ENCODE measurements at places on chromosomes 4 and X.

DNA sequence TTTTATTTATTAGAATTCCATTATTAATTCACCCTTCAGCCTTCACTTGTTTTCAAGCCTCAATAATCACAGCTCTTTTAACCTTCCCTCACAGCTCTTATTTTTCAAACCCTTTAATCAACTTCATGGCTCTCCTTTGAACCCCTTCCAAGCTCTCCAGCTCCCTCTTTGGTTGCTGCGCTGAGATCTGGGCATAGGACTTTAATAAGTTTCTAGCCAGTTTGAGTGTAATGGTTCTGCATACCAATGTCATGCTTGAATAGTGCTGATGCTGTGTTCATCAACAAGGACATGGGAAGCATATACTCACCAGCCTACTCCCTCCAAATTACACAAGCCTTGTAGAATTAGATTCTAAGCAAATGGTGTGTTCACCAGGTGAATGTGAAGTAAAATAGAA, 3.5 kb upstream of the RNF212 start:
- DNase-seq, result no peak

DNA sequence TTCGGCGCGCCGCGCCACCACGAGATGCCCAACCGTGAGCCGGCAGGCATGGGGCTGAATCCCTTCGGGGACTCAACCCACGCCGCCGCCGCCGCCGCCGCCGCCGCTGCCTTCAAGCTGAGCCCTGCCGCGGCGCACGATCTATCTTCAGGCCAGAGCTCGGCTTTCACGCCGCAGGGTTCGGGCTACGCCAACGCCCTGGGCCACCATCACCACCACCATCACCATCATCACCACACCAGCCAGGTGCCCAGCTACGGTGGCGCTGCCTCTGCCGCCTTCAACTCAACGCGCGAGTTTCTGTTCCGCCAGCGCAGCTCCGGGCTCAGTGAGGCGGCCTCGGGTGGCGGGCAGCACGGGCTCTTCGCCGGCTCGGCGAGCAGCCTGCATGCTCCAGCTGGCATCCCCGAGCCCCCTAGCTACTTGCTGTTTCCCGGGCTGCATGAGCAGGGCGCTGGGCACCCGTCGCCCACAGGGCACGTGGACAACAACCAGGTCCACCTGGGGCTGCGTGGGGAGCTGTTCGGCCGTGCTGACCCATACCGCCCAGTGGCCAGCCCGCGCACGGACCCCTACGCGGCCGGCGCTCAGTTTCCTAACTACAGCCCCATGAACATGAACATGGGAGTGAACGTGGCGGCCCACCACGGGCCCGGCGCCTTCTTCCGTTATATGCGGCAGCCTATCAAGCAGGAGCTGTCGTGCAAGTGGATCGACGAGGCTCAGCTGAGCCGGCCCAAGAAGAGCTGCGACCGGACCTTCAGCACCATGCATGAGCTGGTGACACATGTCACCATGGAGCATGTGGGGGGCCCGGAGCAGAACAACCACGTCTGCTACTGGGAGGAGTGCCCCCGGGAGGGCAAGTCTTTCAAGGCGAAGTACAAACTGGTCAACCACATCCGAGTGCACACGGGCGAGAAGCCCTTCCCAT, 1.1 kb downstream of the ZIC3 start:
- no peak for DNase-seq

GRCh38 chr4:23373261-23373660, 516.6 kb downstream of the PPARGC1A start:
- DNase-seq, result no peak

GRCh38 chrX:42143866-42144592, 220.7 kb upstream of the CASK start:
- DNase-seq, result no peak

- DNase-seq, result no peak
Observed at GRCh38 chr4:76374798-76375197, 46.1 kb downstream of the CCDC158 start.

DNA sequence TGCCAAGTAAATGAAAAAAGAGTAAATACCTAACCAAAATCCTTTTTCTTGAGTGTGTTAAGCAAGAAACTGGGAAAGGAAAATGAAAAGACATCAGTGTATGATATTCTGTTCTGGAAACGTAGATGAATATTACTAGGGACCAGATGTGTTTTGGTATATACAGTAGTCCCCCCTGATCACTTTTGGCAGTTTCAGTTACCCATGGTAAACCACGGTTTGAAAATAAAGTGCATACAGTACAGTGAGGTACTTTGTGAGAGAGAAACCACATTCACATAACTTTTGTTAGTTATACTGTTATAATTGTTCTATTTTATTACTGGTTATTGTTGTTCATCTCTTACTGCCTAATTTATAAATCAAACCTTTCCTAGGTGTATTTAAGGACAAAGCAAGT, 250.9 kb downstream of the TENM3 start:
- DNase-seq, result no peak

- DNase-seq, result no peak
Observed at GRCh38 chr4:10032625-10033024, 11.3 kb upstream of the SLC2A9 start.

DNA sequence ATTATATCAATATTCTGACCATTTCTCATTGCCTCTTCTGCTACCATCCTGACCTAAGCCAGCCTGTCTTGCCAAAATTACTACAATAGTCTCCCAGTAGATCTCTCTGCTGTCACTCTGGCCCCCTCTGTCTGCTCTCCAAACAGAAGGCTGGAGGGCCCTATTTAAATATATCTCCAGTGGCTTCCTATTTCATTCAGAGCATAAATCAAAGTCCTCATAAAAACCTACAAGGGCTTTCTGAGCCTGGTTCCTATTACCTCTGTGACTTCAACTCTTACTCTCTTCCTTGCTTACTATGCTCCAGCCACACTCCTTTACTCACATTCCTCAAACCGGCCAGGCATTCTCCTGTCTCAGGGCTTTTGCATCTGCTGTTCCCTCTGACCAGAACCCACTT, 19.0 kb downstream of the IGSF1 start:
- no peak for DNase-seq

GRCh38 chr4:121277194-121278105, 103.4 kb downstream of the QRFPR start:
- DNase-seq, result no peak

DNA sequence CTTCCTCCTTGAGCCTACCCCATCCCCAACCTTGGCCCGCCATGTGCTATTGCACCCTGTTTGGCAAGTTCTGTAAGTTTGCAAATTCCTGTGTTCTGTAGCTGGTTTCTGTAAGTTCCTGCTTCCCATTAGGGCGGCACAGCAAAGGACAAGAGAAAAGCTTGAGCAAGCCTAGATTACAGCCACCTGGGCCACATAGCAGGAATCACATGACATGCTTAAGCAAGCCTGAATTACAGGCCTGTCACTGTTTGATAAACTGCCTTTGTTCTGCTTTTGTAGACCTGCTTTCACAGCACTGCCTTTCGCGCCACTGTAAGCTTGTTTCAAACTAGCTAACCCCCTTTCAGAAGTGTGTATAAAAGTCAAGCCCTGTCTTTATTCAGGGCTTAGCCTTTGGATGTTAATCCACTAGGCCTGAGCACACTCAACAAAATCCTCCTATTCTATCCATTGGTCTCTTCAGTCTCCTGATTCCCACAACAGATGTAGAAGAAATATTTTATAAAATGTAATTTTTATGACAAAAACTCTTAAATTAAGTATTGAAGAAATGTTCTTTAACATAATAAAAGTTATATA, 906.8 kb upstream of the NDST4 start:
- DNase-seq, result no peak

DNA sequence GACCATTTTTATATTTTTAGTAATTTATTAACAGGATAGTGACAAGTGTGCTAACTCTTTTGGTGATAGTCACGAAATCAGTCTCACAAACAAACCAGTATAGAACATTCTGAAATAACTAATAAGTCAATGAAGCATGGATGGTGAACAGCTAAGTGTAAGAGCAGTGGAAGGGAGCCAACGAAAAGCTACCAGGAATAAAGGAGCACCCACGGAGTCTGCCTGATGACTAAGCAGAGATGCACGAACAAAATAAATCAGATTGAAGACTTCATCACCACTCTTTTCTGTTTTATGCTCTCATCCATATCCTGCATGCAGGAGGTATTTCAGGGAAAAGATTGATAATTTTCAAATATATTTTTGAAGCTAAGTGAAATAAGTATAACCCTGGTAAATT, 891.1 kb upstream of the HS3ST1 start:
- DNase-seq, result no peak

DNA sequence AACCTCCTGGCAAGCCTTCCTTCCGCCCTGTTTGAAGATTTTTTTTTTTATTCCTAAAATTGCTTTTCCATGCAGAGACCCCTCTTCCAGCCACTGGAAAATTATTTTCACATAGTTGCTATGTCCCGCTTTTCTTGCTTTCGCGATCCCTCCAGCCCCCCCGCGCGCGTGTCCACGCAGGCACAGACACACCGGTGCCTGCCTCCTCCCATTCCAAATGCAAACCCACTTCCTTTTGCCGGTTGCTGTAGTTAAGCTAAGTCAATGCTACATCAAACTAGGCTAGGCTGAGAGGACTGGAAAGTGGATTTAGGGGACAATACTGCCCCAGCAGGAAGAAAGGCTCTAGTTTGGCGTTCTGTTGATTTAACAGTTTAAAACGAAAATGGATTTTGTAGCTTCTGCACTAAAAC, 111.0 kb downstream of the DHX15 start:
- no peak for DNase-seq

GRCh38 chr4:119589165-119589564, 39.4 kb downstream of the PDE5A start:
- DNase-seq, result no peak

- no peak for DNase-seq
Observed at GRCh38 chr4:5142726-5143125, 91.4 kb downstream of the STK32B start.

DNA sequence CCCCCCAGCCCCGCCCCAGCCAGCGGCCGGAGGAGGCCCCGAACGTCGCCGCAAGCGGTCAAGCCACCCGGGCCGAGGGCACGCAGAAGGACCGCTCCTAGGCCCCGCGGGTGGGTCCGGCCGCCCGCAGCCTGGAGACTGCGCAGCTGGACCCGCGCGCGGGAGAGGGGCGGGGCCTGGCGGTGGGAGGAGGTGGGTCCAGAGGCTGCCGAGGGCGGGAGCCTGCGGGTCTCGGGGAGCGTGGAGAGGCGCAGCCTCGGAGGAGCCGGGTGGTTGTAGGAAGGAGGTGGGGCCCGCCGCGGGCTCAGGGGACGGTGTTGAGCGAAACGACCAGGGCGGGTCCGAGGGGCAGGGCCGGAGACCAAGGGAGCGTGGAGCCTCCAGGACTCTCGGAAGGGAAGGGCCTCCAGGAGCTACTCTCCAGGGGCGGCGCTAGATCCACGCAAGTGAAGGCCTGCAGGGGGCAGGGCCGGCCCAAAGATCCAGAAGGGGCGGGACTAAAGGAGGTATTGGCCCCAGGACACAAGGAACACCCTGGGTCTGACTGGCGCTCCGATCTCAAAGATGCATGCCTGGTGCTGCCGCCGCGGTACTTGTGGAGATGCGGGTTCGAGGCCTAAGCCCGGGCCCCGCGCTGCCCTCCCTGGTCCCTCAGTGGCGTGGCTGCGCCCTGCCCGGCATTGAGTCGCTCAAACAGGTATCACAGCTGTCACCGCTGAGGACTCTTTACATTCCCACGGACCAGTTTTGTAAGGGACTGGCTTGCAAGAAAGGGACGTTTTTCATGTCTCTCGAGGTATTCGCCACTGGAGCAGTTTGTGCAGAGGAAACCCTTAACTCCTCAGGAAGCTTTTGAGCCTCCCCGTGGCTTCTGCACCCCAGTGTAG, 5.9 kb downstream of the TIMM17B start:
- peak; percentile 47 for DNase-seq

GRCh38 chr4:151296227-151296626, 19.3 kb downstream of the PRSS48 start:
- no peak for DNase-seq

GRCh38 chr4:176300565-176300964, 19.2 kb upstream of the SPCS3 start:
- no peak for DNase-seq

- DNase-seq, result no peak
Observed at GRCh38 chrX:134634691-134635090, 23.6 kb downstream of the PLAC1 start.

DNA sequence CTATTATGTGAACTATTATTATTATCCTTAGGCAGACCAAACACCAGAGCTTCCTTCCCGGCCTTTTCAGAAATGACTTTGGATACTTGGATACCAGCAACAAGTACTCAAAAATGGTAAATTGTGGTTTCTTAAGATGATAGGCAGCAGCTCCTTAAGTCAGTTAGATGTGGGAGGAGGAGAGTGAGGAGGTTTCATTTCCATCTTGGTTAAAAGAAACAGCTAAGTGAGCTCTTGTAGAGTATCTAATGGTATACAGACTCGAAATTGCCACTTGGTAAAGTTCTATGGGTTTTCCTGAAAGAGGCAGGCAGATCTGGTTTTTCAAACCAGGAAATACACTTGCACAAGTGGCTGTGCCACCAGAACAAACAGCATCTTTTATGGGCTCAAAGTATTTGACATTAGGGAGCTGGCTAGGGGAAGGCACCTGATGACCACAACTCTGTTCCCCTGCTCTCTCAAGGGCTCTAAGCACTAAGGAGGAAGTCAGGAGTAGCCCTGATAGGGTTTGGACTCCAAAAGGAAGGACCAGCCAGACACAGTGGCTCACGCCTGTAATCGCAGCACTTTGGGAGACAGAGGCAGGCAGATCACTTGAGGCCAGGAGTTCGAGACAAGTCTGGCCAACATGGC, 130.9 kb downstream of the TMEM164 start:
- no peak for DNase-seq

GRCh38 chr4:39660045-39660444, 21.4 kb upstream of the SMIM14 start:
- no peak for DNase-seq

- no peak for DNase-seq
Observed at GRCh38 chr4:38832624-38833528, 23.7 kb downstream of the TLR6 start.

GRCh38 chr4:136112116-136112515, 1420.2 kb downstream of the PCDH18 start:
- DNase-seq, result no peak

DNA sequence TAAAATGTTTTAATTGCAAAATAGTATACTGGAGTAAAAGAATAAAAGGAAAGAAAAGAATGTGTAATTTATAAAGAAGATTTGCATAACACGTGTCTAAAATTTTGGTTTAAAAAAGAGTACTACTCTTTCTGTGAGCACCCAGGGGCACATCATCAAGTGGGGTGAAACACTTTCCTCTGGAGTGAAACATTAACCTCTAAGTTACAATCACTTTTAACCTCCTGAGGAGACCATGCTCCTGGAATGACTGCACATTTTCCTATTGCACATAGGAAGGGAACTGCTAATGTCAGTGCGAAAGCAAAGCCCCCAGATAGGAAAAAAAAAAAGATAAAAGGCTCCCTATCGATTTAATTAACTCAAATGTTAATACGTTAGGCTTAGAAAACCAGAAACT, 13.3 kb downstream of the VEGFC start:
- no peak for DNase-seq

- DNase-seq, result no peak
Observed at GRCh38 chr4:159360549-159360948, 257.7 kb downstream of the RAPGEF2 start.

DNA sequence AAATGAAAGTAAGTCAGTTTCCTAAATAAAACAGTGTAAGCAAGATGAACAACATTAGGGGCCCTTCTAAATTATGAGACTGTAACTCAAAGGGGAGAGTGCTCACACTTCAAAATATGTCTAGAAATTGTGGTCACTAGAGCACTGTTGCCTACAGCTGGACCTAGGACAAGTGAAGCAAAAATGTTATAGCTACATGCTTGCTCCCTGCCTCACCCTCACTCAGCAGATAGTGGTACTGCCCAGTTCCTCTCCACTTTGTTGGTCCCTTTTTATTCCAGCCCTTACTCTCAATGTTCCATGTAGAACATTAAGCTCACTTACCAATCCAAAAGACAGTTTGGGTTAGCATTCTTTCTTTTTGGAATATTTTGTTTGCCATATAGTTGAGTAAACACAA, 147.3 kb downstream of the GRIA3 start:
- DNase-seq, result no peak

All from central memory CD8-positive, alpha-beta T cell (primary cell).